SJSA1 (cell line): ENCODE measurements at places on chromosomes 6 and 20. TPM values are rescaled to one million over a fixed set of nuclear protein-coding genes. Genes with fewer than 3 reads are reported as not detected.

GJA1 gene
- 103 and 164 TPM in 2 replicates for total RNA-seq

RNF39 gene
- total RNA-seq: not detected in 2 replicates

RNF144B gene
- 5.1 and 8.1 TPM in 2 replicates for total RNA-seq

BPIFB2 gene
- not detected in 2 replicates for total RNA-seq

RFX6 gene
- not detected in 2 replicates for total RNA-seq

SIRPA gene
- 2.4 and 4.7 TPM in 2 replicates for total RNA-seq

CCNC gene
- total RNA-seq: 114 and 120 TPM in 2 replicates

GPLD1 gene
- 0.34 and 0.74 TPM in 2 replicates for total RNA-seq

COL9A3 gene
- not detected in 2 replicates for total RNA-seq

PRPF6 gene
- total RNA-seq: 72.1 and 76.6 TPM in 2 replicates

ERVFRD-1 gene
- total RNA-seq: not detected in 2 replicates

DEFB124 gene
- not detected in 2 replicates for total RNA-seq

GTPBP2 gene
- 57.3 and 59.8 TPM in 2 replicates for total RNA-seq

TRIM10 gene
- not detected in 2 replicates for total RNA-seq

IL17F gene
- not detected in 2 replicates for total RNA-seq

OGFRL1 gene
- total RNA-seq: 21.9 and 32.1 TPM in 2 replicates

MUC21 gene
- not detected in 2 replicates for total RNA-seq

DNA sequence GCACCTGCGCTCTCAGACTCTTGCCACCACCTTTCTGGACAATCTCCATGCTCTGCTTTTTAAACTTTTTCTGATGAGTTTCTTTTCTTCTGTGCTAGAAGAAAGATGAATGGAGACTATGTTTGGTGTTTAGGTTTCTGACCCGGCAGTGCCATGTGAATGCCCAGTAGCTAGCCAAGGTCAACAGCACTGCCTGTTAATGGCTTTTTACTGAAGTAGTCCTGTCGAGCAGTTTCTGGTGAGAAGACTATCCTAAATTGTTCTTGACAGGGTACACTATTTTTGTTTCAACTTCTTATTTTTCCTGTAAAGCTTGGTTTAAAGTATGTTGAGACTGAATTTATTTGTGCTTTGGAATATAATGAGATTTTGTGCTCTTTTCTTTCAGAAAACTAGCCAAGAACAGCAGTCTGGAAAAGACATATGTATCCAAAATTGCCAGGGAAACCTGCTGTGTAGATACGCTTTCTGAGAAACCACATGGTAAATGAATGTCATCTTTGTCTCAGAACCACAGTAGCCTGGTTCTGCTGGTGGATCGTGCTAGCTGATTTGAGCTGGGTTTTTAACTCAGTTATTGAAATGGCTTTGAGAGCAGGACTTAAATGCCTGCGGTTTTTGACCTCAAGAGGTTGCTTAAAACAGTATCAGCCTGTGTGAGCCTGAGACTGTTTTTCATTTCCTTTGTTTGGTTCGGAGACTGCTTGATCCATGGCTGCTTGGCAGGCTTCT, 48.1 kb downstream of the KCNS1 start:
- peak; percentile 54 for DNase-seq

GRCh38 chr6:26158076-26158580, 70.9 kb downstream of the HFE start:
- peak; percentile 89 for DNase-seq

GRCh38 chr6:106490974-106491373, 130.5 kb downstream of the CRYBG1 start:
- DNase-seq: no peak

GRCh38 chr6:122903266-122903915, 92.6 kb upstream of the CLVS2 start:
- no peak for DNase-seq

DNA sequence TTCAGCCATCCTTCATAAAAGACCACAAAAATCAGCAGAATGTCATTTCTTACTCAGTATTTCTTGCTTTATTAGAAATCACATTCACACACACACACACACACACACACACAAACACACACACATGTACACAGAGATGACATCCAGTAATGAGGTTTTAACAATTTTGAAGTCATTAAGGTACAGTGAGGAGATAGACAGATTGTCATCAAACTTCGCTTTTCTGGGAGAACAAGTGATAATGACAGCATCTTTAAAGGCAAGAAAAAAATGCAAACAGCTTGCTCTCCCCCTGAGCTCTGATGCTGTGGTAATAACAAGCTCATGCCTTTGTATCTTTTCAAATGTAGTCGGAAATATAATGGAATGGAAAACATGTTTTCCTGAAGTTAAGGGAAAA, 184.4 kb upstream of the RNF217 start:
- DNase-seq: no peak

DNA sequence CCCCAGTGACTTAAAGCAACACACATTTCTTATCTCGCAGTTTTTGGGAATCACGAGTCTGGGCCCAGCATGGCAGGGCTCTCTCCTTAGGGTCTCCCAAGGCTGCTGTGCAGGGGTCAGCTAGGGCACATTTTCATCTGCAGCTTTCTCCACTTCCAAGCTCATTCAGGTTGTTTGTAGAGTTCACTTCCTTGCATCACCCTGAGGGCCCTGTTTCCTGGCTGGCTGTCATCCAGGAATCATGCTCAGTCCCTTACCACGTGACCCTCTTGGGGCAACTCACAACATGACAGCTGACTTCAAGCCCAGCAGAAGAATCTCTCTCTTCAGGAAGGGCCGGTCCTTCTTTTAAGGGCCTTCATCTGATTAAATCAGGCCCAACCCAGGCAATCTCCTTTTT, 21.3 kb downstream of the SNAP25 start:
- no peak for DNase-seq

- DNase-seq: no peak
Observed at GRCh38 chr6:39184906-39185580, 44.2 kb downstream of the KCNK5 start.

GRCh38 chr6:156822747-156823206, 45.6 kb downstream of the ARID1B start:
- DNase-seq: no peak

GRCh38 chr6:163337958-163338357, 76.6 kb upstream of the QKI start:
- no peak for DNase-seq

DNA sequence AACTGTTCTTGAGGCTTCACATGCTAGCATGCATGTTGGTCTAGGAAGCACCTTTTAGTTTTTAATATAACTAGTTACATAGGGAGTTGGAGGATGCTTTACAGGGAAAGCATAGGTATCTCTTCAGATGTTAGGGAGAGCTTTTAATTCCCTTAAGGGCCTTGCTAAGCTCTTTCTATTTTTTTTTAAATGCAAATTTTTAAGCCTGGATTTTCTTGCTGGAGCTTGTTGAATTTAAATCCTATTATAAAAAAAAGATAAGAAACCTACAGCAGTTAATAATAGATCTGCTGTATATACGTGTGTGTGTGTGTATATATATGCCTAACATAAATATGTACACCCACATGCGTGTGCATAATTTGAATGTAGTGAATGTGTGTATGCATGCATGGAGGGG, 79.0 kb downstream of the FIG4 start:
- DNase-seq: no peak

GRCh38 chr20:57263801-57264792, 2.3 kb downstream of the BMP7 start:
- no peak for DNase-seq

DNA sequence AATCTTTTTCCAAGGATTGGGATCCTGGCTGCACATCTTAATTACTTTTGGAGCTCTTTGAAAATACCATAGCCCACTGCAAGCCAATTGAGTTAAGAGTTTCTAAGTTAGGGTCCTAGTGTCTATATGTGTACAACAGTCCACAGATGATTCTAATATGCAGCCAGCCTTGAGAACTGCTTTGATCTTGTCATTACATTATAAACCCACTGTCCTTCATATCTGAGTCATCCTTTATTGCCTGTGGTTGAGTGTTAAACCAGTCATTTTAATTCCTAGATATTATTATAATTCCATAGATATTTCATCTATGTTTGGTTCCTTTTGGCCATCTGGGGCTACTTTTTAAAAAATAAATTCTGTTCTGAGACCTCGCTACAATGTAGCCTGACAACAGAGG, 24.1 kb downstream of the MCM8 start:
- no peak for DNase-seq

DNA sequence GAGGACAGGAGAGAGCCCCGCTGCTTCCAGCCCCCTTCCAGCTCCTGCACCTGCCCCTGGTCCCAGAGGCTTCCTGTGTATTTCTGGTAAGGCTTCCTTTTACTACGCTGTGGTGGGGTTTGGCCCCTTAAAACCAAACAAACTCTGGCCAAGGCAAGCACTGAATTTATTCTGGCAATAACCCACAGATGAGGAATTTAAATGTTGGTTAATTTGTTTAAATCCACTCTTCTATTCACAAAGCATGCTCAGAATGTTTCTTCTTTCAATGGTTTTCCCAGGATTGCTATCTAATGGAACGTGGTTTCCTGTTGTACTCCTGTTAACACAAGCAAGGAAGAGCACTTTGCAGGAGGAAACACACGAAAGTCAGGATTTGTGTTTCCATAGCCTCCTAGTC, 236.5 kb upstream of the FOXQ1 start:
- DNase-seq: peak; percentile 55

DNA sequence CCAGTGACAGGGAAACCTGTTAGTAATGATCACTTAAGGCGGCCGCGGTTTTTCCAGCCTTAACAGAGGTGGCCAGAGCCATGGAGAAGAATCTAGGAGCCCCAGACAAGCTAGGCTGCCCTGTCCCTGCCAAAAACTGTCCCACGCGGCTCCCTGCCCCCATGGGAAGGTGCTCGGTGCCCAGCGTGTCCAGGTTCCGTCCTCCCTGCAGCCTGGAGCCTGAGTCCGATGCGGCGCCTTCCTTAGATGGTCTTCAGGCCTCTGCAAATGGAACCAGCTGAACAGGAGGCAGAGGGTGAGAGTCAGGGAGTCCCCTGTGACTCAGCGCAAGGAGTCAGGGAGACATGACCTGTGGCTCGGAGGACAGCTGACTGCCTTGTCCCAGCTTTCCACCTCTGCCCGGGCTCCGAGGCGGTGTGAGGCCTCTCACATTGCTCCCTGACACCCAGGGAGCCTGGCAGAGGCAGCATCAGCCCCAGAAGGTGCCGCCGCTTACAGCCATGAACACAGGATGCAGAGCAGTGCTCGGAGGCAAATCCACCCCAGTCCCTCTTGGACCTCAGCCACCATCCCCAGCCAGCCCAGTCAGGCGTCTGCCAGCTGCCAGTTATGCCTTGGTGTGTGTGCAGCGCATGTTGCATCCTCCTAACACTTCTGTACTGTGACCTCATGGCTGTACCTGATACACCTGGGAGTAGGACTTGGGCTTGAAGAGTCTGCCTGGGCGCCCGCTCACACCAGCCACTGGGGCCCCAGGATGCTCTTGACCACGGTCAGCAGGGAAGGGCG, 377.7 kb downstream of the CDH4 start:
- no peak for DNase-seq

DNA sequence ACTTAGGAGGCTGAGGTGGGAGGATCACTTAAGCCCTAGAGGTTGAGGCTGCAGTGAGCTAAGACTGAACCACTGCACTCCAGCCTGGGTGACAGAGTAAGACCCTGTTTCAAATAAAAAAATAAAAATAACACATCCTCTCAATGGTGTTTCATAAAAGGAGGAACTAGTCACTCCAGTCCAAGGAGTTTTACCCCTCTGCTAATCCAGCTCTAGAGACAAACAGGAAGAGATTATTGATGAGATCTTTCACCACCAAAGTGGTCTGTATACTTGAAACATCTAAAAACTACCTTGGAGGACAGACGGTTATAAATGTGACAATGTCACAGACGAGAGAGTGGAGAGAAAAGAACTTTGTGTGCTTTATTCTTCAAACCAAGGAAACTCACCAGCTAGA, 58.2 kb downstream of the PIGU start:
- DNase-seq: no peak

- no peak for DNase-seq
Observed at GRCh38 chr20:51187261-51187660, 164.4 kb upstream of the KCNG1 start.

GRCh38 chr20:10300582-10301446, 82.2 kb downstream of the SNAP25 start:
- no peak for DNase-seq

- DNase-seq: no peak
Observed at GRCh38 chr6:41200296-41200900, 551 bp downstream of the TREML2 start.

GRCh38 chr20:47754388-47754715, 30.9 kb downstream of the SULF2 start:
- DNase-seq: no peak
